ENCODE measurements at places on chromosomes 12 and 14.

DNA sequence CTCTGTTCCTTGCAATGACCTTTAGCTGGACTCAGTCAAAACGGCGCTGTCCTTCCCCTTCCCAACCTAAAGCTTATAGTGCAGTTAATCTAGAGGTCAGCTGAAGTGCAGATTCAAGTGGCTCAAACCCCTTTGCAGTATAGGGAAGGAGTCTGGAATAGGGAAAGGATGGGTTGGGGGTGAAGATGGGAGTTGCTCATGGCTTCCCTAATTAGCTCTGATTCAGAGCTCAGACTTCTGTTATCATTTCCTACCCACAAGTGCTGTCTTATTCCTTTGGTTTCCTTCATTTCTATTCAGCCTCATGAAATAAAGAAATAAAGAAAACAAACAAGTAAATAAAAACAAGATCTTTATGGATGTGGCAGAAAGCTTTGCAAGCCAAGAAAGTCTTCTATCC is 264.0 kb upstream of the HMGA2 start:
- DNase-seq = no peak

DNA sequence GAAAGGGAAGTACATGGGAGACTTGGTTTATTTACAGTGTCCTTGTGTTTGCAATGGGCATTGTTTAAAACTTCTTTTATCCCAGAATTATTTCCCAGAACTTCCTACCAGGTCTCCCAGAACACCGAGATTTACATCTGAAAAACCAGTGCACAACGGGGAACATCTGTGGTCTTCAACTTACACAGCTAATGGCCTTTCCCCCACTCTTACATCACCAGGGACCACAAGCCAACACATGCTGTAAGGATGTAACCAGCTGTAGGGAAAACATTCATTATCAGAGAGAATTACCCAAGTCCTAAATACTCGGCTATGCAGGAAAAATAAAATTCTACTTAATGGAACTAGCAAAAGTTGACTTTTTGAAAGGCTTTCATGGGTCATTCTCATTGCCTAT is 267.6 kb downstream of the DUSP6 start:
- no peak for DNase-seq

GRCh38 chr14:39722547-39723273 is 290.5 kb upstream of the FBXO33 start:
- DNase-seq = no peak

DNA sequence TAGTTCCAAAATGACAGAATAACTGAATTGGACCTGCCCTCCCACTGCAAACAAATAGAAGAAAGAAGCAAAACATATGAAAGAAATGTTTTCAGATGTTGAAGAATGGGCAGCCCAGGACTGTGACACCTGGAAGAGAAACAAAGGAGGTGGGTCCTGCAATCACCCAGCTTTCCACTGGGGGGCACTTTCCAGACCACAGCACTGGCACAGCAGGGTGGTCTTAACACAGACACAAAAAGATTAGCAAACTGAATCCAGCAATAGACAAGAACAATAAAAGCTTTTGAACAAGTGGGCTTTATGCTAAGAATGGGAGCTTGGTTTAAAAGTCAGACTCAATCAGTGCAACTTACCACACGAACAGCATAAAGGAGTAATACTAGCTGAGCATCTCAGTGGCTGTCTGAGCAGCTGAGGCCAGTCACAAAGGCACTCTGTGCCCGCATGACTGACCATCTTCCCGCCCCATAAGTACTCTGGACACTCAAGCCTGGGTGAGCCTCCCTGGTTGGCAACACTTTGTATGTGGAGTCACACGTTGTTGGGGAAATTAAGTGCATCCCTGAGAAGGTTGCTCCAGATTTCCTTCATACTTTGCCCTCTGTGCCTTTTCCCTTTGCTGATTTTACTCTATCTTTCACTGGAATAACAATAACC is 27.7 kb downstream of the JKAMP start:
- no peak for DNase-seq

DNA sequence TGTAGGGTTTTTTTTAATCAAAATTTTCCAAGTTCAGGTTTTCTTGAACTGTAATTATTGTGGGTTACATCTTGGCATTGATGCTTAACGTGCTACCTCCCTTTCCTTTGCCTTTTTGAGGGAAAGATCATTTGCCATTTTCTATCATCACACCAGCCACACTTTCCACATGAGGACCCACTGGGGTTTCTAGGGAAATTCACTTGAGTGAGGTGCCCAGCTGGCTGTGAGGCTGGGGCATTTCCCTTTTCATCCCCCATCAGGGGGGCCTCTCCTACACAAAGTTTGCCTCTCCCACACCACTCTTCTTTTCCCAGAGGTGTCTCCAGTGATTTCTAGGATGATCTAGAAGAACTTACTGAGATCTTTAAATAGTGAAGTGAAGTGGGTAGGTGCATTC is 335.7 kb downstream of the BMP4 start:
- no peak for DNase-seq

DNA sequence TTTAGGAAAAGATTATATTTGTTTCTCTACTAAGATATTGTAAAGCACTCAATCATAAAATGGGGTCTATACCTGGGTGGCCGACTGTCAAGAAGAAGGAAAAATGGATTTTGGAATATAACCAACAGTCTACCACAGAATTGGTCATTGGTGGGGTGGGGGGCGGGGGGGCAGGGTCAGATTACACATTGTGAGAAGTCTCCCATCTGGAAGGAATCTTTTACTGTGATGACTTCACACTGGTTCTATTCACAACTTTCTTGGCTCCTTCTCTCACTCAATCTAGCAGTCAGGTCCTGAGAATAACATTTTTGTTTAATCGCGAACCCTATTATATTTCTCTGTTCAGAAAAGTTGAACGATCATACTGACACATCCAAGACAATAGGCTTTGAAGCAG is 8.7 kb upstream of the CLEC4E start:
- no peak for DNase-seq

DNA sequence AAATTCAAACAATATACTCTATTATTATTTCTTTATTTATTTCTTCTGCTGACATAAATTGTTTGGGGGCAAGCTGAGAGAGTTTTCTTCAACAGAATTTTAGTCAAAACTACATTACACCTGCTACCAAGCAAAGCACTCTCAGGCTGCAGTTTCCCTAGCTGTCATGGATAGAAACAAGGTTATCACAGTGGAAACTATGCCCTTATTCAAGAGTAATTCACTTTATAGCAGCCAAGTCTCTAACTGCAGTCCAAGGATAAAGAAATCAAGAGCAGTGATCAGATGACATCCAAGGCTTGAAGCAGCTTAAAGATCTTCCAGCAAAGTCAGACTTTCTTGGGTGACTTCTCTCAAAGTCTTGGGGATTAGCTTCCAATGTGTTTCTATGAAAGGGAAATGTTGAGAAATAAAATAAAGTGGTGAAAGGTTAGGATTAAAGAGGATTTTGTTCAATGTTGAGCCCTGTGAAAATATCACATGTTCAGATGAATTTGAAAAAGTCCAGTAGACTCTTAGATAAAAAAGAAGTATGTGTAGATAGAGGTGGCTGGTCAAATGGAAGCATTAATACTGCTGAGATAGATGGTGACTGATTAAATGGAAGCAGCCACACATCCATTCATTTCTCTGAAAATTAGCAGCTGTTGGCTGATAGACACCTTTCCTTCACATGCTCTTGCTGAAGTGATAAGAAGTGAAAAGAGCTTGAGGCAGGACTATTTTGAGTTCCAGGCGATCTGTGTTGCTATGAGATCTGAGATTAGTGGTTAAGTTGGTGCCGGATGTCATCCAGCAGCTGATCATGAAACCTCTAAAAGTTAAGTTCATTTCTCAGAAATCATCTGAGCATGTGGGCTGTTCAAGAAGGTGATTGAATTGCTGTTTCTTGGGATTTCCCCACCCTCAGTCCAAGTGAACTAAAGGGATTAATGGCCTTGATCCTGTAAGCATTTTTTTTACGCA is 257.8 kb upstream of the BTG1 start:
- DNase-seq = peak; percentile 21

DNA sequence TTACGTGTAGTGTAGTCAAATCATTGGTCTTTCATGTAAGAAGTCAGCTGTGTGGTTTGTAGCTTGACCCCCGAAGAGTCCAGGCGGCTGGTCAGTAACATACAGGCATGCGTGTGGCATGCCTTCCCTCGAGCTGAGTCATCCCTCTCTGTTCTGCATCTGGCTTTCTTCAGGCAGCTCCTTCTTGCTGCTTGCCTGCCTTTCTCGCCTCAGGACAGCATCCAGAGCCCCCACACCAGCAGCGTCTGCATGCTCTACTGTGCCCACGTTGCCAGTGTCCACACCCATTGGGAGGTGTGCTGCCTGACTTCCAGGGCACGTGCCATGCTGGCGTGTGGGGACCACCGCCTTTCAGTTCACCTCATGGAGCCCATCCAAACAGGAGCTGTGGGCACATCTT is 96.8 kb downstream of the EP400 start:
- DNase-seq = no peak

DNA sequence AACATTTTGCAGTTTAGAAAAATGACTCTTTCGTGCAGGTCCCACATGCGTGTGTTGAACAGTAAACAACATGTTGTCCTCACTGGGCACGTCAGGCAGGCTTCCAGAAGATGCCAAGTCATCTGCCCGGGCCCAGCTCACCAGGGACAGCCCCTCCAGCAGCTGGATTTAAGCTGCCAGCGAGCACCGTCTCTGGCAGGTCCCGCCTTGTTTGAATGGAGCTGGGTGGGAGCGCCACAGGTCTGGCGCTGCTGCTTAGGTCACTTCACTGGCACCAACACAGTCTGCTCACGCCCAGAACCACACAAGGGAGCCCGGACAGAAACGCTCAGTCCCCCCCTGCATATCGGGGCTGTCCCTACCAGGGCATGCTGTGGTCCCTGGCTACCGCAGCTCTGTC is 33.1 kb upstream of the MMP17 start:
- no peak for DNase-seq

DNA sequence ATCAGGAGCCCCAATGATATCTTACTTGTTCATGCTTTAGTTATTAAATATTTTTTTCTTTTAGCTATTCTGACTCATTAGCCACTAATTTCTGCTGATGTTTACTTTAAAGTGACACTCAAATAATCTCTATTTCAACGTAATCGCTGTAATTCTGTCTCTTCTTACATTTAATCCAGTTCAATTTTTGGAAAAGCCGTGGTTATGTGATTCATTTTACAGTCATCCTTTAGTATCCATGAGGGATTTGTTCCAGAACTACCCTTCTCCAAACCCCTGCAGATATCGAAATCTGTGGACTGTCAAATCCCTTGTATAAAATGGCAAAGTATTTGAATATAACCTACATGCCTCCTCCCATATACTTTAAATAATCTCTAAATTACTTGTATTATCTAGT is 1103.4 kb downstream of the LRFN5 start:
- DNase-seq = no peak

GRCh38 chr12:127886827-127887226 is 380.1 kb upstream of the TMEM132C start:
- DNase-seq = no peak

GRCh38 chr12:51262758-51263177 is 7.4 kb downstream of the SMAGP start:
- no peak for DNase-seq

DNA sequence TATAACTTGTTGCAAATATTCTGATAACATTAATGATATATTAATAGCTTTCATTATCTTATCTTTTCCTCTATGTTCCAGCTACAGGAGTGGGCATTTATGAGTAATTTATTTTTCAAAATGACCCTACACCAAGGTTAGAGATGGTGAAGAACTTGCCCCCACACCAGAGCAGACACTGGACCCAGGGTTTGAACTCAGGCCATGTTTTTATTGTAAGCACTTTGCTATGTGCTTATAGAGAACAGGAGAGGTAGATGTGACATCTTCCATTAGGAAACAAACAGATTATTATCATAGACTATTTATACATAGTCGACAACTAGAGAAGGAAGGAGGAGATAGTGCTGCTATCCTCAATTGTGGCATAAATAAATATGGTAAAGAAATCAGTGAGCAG is 265.2 kb downstream of the EGLN3 start:
- no peak for DNase-seq

DNA sequence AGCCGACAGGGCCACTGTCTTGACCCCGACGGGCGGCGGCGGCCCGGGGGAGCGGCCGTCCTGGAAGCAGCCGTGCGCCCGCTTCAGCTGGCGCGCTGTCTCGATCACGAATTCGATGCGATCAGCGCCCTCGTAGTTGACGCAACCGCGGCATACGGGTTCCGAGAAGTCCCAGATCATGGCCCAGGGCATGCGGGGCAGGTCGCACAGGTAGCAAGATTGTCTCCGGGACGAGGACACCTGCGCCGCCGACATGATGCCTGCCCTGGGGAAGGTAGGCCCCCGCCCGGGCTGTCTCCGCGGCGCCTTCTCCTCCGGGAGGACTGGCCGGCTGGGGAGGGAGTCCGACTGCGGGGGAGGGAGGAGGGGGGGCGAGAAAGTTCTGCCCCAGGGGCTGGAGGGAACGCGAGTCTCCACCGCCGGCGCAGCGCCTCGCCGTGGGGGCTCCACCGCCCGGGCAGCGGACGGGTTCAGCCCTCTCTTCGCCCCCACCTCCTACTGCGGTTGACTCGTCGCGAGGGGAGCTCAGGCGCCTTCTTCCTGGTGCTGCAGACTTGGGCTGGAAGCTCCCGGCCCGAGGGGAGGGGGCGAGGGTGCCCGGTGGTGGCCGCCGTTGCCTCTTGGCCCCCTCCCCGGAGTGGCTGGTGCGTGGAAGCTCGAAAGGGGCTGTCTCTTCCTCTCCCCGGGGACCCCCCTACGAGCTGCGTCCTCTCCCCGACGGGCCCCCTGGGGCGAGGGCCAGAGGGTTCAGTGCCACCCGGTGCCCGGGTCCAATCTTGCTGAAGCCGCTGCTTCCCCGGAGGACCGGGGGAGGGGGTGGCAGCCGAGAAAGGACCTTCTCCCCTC is 747 bp downstream of the IRF2BPL start:
- DNase-seq = peak; percentile 38

DNA sequence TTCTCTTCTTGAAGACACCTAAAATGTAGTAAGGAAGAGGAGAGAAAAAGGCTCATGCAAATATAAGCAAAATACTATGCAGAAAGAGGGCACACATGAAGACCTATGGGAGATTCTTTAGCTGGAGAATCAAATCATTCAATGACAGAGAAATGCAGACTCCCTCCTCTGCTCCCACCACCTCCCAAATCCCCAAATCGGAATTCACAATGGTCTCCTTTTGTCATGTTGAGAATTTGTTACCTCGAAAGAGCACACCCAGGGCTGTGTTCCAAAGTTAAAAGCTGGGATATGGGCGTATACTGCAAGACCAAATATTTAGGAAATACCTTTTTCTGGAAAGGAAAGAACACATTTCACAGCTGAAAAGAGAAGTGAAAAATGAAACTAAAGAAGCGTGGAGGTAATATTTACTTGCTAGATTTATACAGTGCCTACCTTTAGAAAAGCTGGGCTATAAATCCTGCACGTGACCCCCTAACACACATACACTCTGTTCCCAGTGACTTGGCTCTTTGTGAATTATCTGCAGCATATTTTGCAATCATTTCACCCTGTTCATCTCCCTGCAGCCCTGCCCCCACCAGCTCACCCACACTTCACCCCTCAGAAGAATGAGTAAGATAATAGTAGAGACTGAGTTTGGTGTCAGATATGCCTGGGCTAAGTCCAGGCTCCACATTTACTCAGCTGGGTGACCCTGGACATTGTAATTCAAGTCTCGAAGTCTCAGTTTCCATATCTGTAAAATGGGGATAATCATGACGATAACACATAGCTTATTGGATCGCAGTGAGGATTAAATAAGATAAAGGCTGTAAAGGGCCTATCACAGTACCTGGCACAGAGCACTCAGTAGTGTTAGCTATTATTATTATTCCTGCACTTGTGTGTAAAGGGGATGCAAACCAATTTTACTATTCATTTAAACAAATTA is 2.9 kb upstream of the CACNA1C start:
- DNase-seq = no peak

GRCh38 chr12:118946256-118946655 is 35.1 kb upstream of the SRRM4 start:
- no peak for DNase-seq

GRCh38 chr12:77682488-77682887 is 148.2 kb upstream of the NAV3 start:
- no peak for DNase-seq
